ENCODE measurements at places on chromosomes 16 and 17. TPM values are rescaled to one million over a fixed set of nuclear protein-coding genes. Genes with fewer than 3 reads are reported as not detected.
A peak's percentile ranks its signal among the peaks of the same experiment; 100 is the strongest.

The MAPT gene
- 0.15 TPM for total RNA-seq

The CUEDC1 gene
- not detected for total RNA-seq

The ARL5C gene
- 0.35 TPM for total RNA-seq

DNA sequence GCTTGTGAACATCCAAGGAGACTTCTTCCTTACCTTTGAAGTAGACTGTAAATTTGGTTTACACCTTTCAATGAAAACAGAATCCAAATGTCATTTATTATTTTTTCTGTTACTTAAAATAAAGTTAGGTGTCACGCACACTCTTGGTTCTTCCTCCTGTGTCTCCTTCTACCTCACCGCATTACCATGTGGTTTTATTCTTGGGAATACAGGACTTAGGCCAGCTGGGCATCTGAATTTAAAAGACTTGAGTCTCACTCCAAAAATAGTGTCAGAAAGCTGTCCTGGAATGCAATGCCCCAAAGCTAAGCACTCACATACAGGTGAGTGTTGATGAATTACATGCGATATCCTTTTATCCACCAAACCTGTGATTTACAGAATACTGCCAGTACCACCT, 66.4 kb downstream of the MAF start:
- H3K4me3 ChIP-seq, result no peak overlapping the region
- DNase-seq, result no peak
- H3K36me3 ChIP-seq, result no peaks in the 10 kb centered on the region
- peaks cover 3% of the 10 kb centered on the region for H3K27me3 ChIP-seq
- no peaks in the 10 kb centered on the region for H3K4me1 ChIP-seq
- H3K27ac ChIP-seq, result no peak overlapping the region

- no peak overlapping the region for H3K4me3 ChIP-seq
- H3K4me1 ChIP-seq, result peaks cover 5% of the 10 kb centered on the region
- H3K27ac ChIP-seq, result no peak overlapping the region
- H3K27me3 ChIP-seq, result peaks cover 31% of the 10 kb centered on the region
- no peaks in the 10 kb centered on the region for H3K36me3 ChIP-seq
- no peak for DNase-seq
Observed at GRCh38 chr17:44307387-44308186, 814 bp upstream of the RUNDC3A start.

DNA sequence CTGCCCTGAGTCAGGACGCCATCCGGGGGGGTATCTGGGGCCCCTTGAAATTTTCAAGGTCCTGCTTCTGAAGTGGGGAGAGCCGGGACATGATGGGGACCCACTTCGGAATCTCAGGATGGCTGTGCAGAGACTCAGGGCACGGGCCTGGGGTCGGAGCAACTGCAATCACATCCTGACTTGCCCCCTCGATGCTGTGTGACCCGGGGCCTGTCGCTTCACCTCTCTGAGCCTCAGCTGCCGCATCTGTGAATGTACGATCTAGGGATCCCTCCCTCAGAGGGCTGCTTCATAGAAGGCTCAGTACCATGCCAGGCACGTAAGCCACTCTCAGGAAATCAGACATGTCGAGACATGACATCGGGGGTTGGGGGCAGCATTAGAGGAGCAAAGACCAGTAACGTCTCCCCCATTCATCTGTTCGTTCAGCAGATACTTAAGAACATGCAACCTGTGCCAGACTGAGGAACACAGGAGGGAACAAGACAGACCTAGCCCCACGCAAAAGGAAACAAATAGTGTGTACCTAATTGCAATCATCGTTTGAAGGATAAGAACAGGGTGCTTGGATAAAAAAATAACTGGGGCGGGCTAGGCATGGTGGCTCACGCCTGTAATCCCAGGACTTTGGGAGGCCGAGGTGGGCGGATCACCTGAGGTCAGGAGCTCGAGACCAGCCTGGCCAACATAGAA, 229.6 kb downstream of the PARN start:
- H3K27me3 ChIP-seq, result no peaks in the 10 kb centered on the region
- H3K36me3 ChIP-seq, result no peaks in the 10 kb centered on the region
- H3K4me3 ChIP-seq, result no peak overlapping the region
- H3K4me1 ChIP-seq, result peaks cover 2% of the 10 kb centered on the region
- no peak for DNase-seq

- H3K4me3 ChIP-seq, result no peak overlapping the region
- H3K27me3 ChIP-seq, result peaks cover 7% of the 10 kb centered on the region
- DNase-seq, result peak; percentile 35
- H3K4me1 ChIP-seq, result peaks cover 25% of the 10 kb centered on the region
- no peak overlapping the region for H3K27ac ChIP-seq
Observed at GRCh38 chr16:49466881-49467280, 93.3 kb downstream of the C16orf78 start.

- no peaks in the 10 kb centered on the region for H3K36me3 ChIP-seq
- no peak for DNase-seq
- H3K27ac ChIP-seq, result no peak overlapping the region
- H3K4me3 ChIP-seq, result no peak overlapping the region
Observed at GRCh38 chr17:17511881-17512858, 16.0 kb upstream of the RASD1 start.

DNA sequence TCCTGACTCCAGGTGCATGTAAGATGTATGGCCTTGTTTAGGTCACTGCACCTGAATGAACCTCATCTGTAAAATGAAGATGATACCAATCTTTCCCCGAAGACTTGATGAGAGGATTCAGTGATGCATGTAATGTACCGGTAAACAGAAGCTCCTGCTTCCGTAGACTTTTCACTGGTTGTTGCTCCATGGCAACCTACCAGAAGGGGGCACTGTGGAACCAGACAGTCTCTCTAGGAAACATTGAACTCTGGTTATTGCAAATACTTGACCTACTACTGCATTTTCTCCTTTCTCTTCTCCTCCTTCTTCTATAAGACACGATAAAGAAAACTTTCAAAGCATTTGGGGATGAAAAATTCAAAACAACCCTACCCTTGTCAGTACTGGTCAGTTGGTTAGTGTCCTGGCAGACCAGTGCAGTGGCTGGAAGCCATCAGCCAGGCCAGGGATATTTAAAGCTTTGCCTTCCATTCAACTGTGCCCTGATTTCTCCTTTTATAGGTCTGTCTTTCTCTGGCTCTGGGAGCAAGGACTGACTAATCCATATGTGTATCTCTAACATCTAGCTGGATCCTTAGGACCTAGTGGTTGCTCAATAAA, 667.4 kb upstream of the SALL1 start:
- H3K4me3 ChIP-seq, result no peak overlapping the region
- H3K4me1 ChIP-seq, result no peaks in the 10 kb centered on the region
- no peak overlapping the region for H3K27ac ChIP-seq
- no peaks in the 10 kb centered on the region for H3K36me3 ChIP-seq

DNA sequence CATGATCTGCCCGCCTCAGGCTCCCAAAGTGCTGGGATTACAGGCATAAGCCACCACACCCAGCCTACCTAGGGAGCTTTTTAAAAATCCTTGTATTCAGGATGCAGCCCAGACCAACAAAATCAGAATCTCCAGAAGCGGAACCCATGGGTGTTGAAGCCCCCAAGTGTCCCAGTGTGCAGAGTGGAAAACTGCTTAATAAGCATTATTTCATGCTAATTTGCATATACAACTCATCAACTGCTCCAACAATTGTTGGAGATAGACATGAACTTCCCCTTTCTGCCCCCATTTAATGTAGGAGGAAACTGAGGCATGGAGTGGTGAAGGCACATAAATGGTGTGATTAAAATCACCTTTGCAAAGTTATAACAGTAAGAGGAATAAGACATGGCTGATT, 84.3 kb upstream of the C16orf82 start:
- no peaks in the 10 kb centered on the region for H3K36me3 ChIP-seq
- H3K27ac ChIP-seq, result no peak overlapping the region
- H3K27me3 ChIP-seq, result peaks cover 3% of the 10 kb centered on the region
- DNase-seq, result no peak
- no peaks in the 10 kb centered on the region for H3K4me1 ChIP-seq
- no peak overlapping the region for H3K4me3 ChIP-seq

- no peak overlapping the region for H3K4me3 ChIP-seq
- H3K27me3 ChIP-seq, result no peaks in the 10 kb centered on the region
- no peak for DNase-seq
- H3K27ac ChIP-seq, result no peak overlapping the region
- peaks cover 14% of the 10 kb centered on the region for H3K36me3 ChIP-seq
- peaks cover 75% of the 10 kb centered on the region for H3K4me1 ChIP-seq
Observed at GRCh38 chr16:10741844-10742243, 1.8 kb upstream of the NUBP1 start.

- no peaks in the 10 kb centered on the region for H3K27me3 ChIP-seq
- DNase-seq, result no peak
- H3K4me1 ChIP-seq, result no peaks in the 10 kb centered on the region
- H3K36me3 ChIP-seq, result no peaks in the 10 kb centered on the region
- no peak overlapping the region for H3K27ac ChIP-seq
- no peak overlapping the region for H3K4me3 ChIP-seq
Observed at GRCh38 chr17:2972749-2973148, 90.7 kb downstream of the OR1D5 start.
